M059J (cell line): ENCODE measurements at places on chromosomes 5 and 9. TPM values are rescaled to one million over a fixed set of nuclear protein-coding genes. Genes with fewer than 3 reads are reported as not detected.

Gene SLC36A1
- 4.5 and 4.9 TPM in 2 replicates for total RNA-seq

Gene DRD1
- 0.12 and 0.57 TPM in 2 replicates for total RNA-seq

Gene PCDHGB7
- total RNA-seq: 7.1 and 7.7 TPM in 2 replicates

Gene NTNG2
- 0.39 and 0.49 TPM in 2 replicates for total RNA-seq

Gene PAEP
- not detected in 2 replicates for total RNA-seq

Gene SPINK4
- total RNA-seq: not detected in 2 replicates

Gene MEF2C
- 7.6 and 7.7 TPM in 2 replicates for total RNA-seq

Gene TMC1
- total RNA-seq: 1.1 TPM in 1 of 2 replicates, not detected in the other

Gene LCN9
- total RNA-seq: not detected in 2 replicates

Gene GABRA6
- not detected in 2 replicates for total RNA-seq

Gene CACNA1B
- total RNA-seq: not detected in 2 replicates

Gene ANKRD31
- 0.02 TPM in 1 of 2 replicates, not detected in the other for total RNA-seq

Gene STPG3
- not detected in 2 replicates for total RNA-seq

Gene PLAC8L1
- not detected in 2 replicates for total RNA-seq

Gene DOK3
- total RNA-seq: 2.2 and 6.7 TPM in 2 replicates

Gene SLC25A25
- 8.7 and 19.8 TPM in 2 replicates for total RNA-seq

Gene LSM11
- 3.0 and 5.1 TPM in 2 replicates for total RNA-seq

Gene PCDHGA8
- 0.07 TPM in 1 of 2 replicates, not detected in the other for total RNA-seq

Gene ZNF483
- total RNA-seq: 0.59 and 2.4 TPM in 2 replicates

Gene PDE6A
- total RNA-seq: 0.02 and 0.22 TPM in 2 replicates

Gene ADAMTS6
- total RNA-seq: 16.5 and 18.9 TPM in 2 replicates

Gene IFNB1
- 0.52 TPM in 1 of 2 replicates, not detected in the other for total RNA-seq

Gene CBY3
- total RNA-seq: not detected in 2 replicates

Gene SLC27A6
- not detected in 2 replicates for total RNA-seq

Gene PCDHB3
- total RNA-seq: 3.9 and 8.0 TPM in 2 replicates

Gene ZNF354C
- 0.32 and 0.84 TPM in 2 replicates for total RNA-seq

Gene CDKN2AIPNL
- total RNA-seq: 29.9 and 37.1 TPM in 2 replicates

Gene C9
- not detected in 2 replicates for total RNA-seq

Gene TESK1
- total RNA-seq: 7.1 and 11.0 TPM in 2 replicates

Gene NMUR2
- total RNA-seq: not detected in 2 replicates

Gene DDX4
- not detected in 2 replicates for total RNA-seq

Gene TMEM161B
- total RNA-seq: 15.7 and 21.1 TPM in 2 replicates

Gene GEMIN5
- total RNA-seq: 9.5 and 12.8 TPM in 2 replicates

Gene FIBCD1
- total RNA-seq: 12.7 and 36.2 TPM in 2 replicates

Gene NUTM2G
- total RNA-seq: not detected in 2 replicates

Gene PCDHGA12
- 0.39 TPM in 1 of 2 replicates, not detected in the other for total RNA-seq

Gene LHX3
- not detected in 2 replicates for total RNA-seq

Gene UBE2QL1
- 0.02 and 0.44 TPM in 2 replicates for total RNA-seq

Gene PIP5K1B
- total RNA-seq: not detected in 2 replicates
